Bronchus fibroblast of lung (primary cell): ENCODE measurements at places on chromosomes 16 and 17. TPM values are rescaled to one million over a fixed set of nuclear protein-coding genes. Genes with fewer than 3 reads are reported as not detected.

The ZFPM1 gene
- total RNA-seq = 0.59 and 0.84 TPM in 2 replicates

The TMEM100 gene
- 2.7 and 3.4 TPM in 2 replicates for total RNA-seq

The OTOP3 gene
- not detected in 2 replicates for total RNA-seq

The EFNB3 gene
- total RNA-seq = 0.67 and 0.89 TPM in 2 replicates

The MEIOB gene
- total RNA-seq = 0.30 TPM in 1 of 2 replicates, not detected in the other

The GDPD3 gene
- total RNA-seq = 0.17 and 0.74 TPM in 2 replicates

The ODAD4 gene
- 0.45 and 2.0 TPM in 2 replicates for total RNA-seq

The ATPAF2 gene
- 9.6 and 14.9 TPM in 2 replicates for total RNA-seq

The HOXB3 gene
- total RNA-seq = 45.0 and 55.3 TPM in 2 replicates

The KRT31 gene
- total RNA-seq = not detected in 2 replicates

The FOXN1 gene
- not detected in 2 replicates for total RNA-seq

The CIITA gene
- under 0.01 and 0.30 TPM in 2 replicates for total RNA-seq

The DPEP2 gene
- total RNA-seq = not detected in 2 replicates

The ADGRG3 gene
- not detected in 2 replicates for total RNA-seq

The ENPP7 gene
- not detected in 2 replicates for total RNA-seq

The VAT1L gene
- total RNA-seq = 7.6 and 8.7 TPM in 2 replicates

The MYCBPAP gene
- total RNA-seq = 0.59 and 1.2 TPM in 2 replicates
